ENCODE measurements at places on chromosomes 7 and 10.
A peak's percentile ranks its signal among the peaks of the same experiment; 100 is the strongest.

DNA sequence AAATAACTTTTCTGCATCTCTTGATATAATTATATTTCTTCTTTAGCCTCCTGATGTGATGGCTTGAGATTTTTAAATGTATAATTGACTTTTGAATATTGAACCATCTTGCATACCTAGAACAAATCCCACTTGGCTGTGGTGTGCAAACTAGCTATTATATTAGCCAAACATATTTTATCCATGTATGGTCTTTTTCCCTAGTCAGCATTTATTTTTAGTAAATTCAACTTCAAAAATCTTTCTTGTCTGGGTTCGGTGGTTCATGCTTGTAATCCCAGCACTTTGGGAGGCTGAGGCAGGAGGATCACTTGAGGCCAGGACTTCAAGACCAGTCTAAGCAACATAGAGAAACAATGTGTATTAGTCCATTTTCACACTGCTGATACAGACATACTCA lies 386.6 kb upstream of the VWC2 start:
- no peak for DNase-seq

DNA sequence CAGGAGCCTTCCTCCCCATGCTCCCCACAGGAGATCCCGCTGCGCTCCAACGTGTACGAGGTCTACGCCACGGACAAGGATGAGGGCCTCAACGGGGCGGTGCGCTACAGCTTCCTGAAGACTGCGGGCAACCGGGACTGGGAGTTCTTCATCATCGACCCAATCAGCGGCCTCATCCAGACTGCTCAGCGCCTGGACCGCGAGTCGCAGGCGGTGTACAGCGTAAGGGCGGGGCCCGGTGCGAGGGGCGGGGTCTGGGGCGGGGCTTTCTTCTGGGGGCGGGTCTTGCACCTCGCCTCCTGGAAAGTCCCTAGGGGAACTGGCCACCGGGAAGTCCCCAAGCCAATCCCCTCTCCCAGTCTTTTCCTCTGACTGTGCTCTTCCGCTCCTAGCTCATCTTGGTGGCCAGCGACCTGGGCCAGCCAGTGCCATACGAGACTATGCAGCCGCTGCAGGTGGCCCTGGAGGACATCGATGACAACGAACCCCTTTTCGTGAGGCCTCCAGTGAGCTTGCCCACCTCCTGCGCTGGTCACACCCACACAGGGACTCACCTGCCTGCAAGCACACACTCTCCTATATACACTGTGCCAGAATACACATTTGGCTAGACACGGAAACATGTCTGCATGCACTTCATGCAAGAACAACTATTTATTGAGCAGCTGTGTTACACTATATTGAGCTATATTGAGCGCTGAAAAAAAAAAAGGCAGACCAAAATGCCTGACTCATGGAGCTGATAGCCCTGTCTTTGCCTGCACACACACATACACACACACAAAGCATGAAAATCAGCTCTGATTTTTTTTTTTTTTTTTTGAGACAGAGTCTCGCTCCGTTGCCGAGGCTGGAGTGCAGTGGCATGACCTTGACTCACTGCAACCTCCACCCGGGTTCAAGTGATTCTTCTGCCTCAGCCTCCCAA lies 32.7 kb upstream of the VSIR start:
- no peak for DNase-seq

DNA sequence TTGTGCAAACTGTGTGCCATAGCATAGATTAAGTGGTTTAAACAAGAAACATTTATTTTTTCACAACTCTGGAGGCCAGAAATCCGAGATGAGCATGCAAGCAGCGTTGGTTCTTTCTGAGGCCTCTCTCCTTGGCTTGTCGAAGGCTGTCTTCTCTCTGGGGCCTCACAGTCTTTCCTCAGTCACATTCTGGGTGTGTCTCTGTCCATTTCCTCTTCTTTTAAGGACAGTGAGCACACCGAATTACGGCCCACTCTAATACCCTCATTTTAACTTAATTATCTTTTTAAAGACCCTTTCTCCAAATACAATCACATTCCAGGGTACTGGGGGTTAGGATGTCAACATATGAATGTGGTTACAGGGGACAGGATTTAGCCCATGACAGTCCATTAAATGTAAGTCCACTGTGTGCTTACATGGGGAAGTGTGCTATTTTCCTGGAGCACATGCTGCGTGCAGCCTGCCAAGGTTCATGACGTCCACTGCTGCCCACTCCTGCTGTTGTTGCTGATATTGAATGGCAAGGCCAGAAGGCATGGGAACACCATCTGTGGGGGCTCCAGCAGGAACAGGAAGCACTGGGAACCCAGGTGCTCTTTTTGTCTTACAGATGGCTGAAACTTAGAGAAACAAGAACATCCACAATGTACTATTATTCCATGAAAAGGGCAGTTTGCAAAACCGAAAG lies 365.5 kb downstream of the GALNT17 start:
- no peak for DNase-seq

DNA sequence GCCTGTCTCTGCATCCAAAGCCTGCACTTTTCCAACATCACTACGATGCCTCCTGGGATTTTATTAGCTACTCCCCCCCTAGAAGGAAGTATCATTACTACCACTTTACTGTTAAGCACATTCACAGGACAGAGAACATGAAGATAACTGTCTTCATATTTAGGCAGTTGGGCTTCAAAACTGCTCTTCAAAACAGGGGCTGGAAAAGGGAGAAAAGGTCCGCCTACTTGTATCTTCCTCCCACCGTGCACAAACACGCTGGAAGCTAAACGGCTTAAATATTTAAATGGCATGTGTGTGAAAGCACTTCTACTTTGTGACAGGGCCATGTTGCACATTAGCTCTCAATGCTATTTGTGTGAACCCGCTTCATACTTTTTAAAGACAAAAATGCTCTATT lies 999 bp downstream of the ITIH5 start:
- no peak for DNase-seq

DNA sequence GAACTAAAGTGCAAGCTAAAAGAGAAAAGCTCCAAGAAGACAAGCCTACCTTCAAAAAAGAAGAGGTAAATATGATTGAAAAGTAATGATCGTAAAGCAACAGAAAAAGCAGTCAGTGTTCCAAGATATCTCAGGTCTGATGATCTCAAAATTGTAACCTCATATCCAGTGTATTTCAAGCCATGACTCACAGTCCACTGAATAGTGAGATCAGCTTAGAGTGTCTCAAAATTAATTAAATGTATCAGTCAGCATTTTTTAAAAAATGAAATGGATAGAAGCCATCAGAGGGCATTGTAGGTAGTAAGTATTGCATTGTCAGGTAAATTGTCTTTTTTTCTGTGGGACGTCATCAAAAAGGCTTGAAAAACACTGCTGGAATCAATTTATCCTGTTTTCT lies 50.6 kb upstream of the AGBL3 start:
- DNase-seq = no peak

- no peak for DNase-seq
These were observed 56.0 kb downstream of the NDUFB2 start for GRCh38 chr7:140752533-140752932.

- no peak for DNase-seq
These were observed 2.3 kb upstream of the VENTX start for GRCh38 chr10:133235265-133235855.

GRCh38 chr10:86659161-86659691 lies 4.9 kb downstream of the OPN4 start:
- no peak for DNase-seq

GRCh38 chr7:30805081-30805691 lies 34.0 kb downstream of the MINDY4 start:
- no peak for DNase-seq

- no peak for DNase-seq
These were observed 3.0 kb downstream of the ZYX start for GRCh38 chr7:143384148-143384547.

GRCh38 chr7:85343484-85343883 lies 156.6 kb upstream of the SEMA3D start:
- DNase-seq = no peak

DNA sequence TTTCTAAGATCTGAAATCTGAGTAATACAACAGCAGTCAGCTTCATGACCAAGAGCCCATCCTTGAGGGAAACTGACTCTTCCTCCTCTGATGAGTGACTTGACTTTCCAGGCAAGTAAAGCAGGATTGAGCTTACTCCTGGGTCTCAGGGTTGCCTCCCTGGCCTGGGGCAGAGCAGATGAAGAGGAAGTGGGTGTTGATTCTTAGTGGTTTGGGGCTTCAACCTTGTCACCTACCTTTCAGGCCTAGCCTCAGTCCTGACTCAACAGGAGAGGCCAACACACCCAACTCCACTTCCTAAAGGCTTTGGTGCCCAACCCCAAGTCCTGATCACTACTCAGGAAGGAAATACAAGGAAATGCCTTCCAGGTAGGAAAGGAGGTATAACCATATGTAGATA lies 54.1 kb downstream of the KCNMA1 start:
- DNase-seq = peak; percentile 22

GRCh38 chr7:48899932-48900331 lies 24.4 kb upstream of the CDC14C start:
- no peak for DNase-seq

- no peak for DNase-seq
These were observed 66.7 kb downstream of the TES start for GRCh38 chr7:116277070-116277469.

- DNase-seq = no peak
These were observed 30.2 kb downstream of the TAS2R16 start for GRCh38 chr7:122965306-122965705.

- no peak for DNase-seq
These were observed 172.7 kb upstream of the GDF10 start for GRCh38 chr10:47127188-47127785.

DNA sequence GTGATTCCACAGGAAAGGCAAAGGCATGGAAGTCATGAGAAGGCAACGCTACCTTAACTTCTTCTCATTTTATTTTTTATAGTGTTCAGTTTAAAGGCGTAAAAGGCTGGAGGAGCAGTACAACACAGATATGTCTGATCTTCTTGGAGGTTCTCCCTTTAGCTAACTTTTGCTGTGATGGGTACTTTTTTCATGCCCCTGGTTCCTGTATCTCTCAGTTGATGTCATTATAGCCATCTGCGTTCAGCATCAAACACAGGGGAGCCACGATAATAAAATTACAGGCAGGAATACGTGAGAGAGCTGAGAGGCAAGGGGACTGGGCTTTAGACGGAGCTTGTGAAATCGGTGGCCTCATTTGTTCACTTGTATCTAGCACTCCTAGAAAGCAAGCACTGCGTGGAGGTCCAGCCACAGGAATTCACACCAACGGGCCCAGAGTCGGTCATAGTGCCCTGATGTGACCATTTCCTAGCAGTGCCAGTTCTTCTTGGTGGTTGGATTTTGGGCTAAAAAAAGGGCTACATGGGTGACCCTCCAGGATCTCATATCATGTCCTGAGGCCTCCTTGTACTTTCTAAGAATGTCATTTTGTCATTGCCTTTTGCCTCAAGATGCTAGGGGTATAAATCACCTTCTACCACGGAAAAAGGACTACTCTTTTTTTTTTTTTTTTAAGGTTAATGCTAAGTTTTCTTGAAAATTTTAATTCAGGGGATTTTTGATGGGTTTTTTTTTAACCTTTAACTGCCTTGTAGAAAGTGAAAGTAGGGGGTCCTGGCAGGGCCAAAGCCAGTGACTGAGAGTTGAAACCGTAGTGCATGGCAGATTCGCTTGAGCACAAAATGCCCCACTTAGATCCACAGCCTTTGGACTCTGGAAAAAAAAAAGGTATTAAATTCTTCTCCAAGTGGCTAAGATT lies 191.5 kb downstream of the CELF2 start:
- DNase-seq = peak; percentile 37

- DNase-seq = no peak
These were observed 14.3 kb upstream of the CUL1 start for GRCh38 chr7:148684289-148684830.

- DNase-seq = no peak
These were observed 127.0 kb upstream of the PPIF start for GRCh38 chr10:79220307-79220706.

DNA sequence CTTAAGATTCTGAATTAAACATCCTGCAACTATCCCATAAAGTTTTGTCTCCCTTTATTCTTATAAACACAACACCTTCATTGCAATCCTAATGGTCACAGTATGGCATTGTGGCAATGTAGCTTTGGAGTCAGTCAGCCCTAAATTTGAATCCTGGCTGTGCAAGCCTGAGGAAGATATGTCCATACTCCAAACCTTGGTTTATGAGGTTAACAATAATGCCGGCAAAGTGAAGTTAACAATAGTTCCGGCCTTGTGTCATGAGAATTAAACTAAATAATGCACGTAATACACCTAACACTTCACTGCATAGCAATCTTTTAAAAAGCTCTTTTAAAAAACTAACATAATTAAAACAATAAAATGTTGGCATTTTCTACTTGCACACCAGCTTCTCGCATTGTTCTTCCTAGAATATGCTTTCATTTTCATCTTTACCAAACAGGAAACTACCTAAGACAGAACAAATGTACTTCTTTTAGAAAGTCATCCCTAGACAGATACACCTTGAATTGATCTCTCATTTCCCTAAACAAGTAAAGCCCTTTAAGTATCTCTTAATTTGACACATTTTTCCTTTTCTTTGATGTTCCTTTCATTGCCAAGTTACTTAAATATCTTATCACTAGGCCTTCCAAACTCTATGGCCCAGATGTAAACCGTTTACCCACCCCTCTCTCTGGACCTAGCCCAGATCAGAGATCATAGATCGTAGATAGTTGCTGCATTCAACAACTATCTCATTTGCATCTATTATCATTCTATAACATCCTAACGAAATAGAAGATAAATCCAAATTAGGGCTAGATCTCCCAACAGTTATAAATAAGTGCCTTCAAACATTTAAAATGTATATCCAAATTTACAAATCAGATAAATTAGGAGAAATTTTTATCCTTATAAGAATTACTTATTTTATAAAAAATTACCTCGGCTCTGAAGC lies 66.7 kb downstream of the CREB3L2 start:
- peak; percentile 56 for DNase-seq

DNA sequence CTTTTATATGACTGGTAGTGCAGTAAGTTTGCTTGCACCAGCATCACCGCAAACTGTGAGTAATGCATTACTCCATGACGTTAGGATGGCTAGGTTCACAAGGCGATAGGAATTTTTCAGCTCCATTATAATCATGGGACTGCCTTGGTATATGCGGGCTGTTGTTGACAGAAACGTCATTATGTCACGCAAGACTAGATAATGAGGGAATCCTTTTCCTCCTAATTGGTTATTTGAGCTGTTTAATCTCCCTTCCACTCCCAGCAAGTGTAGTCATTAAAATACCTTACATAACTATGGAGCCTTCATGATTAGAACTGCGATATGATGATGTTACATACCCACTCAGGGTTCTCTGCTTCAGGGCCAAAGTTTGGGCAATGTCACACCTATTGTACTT lies 17.3 kb downstream of the KLLN start:
- no peak for DNase-seq

GRCh38 chr10:29377333-29377961 lies 88.6 kb downstream of the LYZL1 start:
- DNase-seq = peak; percentile 28

- DNase-seq = no peak
These were observed 41.0 kb upstream of the CHST3 start for GRCh38 chr10:71923138-71923692.

GRCh38 chr7:4244041-4244440 lies 438.1 kb upstream of the FOXK1 start:
- DNase-seq = no peak

DNA sequence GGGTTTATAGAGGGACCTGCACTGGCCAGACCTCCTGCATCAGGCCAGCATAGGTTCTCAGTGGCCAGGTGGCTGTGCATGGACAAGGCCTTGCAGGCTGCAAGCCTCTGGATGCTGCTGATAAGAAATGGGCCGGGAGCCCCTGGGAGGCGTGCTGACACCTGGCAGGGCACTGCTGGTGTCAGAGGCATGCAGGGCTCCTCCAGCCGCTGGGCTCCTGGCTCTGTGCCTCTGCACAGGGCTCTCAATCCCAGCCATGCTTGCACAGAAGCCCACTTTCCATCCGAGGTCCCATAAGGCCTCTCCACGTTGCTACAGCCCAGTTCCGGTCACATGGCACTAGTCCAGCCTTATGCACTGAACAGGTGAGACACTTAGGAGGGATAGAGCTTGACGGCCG lies 27.3 kb downstream of the ANTXRL start:
- no peak for DNase-seq
